ENCODE measurements at places on chromosomes 7 and 10.

DNA sequence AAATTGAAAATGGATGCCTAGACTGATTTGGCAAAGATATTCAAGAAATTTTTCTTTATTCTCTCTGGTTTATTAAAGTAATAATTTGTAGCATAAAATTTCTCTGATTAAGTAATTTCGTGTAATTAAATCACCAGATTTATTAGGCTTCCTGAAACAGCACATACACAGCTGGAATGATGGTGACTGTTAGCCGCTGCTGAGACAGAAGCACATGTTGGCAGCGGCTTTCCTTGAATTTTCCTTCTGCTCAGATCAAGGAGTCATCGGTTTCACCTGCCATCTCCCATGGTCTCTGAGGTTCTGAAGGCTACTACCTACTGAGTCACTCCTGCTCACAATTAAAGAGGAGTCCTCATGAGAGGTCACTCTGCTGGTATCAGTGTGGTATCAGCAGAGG is 101.5 kb downstream of the GFRA1 start:
- DNase-seq, result no peak

DNA sequence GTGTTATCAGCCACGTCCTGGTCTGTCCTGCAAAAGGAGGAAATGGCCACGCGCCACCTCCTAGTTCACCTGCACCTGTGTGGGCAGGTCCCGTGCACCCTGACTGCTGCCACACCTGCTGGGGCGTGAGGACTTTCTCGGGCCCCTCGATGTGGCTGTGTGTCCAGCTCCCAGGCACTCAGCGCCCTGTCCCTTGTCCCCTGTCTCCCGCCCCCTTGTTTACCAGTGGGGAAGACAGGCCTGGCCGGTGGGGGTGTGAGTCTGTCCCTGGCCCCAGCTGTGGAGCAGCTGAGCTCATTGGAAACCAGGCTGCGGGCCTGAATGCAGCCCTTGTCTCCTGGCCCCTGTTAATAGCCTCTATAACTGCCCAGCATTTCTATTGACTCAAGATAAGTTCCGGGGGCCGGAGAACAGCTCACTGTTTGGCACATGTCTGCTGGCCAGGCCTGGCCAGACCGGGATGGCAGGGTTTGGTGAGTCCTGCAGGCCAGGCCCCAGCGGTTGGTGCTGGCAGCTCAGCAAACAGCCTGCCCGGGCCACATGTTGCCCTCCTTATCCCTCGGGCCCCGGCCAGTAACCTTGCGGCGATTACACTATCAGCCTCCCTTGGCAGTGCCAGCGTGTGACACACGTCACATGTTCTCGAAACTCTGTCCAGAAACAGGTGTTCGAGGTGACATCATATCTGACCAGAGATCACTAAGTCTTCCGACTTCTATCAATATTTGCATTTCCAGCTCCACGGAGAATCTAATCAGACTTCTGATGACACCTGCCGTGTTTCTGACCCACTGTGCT is 52.1 kb downstream of the FOXL3 start:
- no peak for DNase-seq

DNA sequence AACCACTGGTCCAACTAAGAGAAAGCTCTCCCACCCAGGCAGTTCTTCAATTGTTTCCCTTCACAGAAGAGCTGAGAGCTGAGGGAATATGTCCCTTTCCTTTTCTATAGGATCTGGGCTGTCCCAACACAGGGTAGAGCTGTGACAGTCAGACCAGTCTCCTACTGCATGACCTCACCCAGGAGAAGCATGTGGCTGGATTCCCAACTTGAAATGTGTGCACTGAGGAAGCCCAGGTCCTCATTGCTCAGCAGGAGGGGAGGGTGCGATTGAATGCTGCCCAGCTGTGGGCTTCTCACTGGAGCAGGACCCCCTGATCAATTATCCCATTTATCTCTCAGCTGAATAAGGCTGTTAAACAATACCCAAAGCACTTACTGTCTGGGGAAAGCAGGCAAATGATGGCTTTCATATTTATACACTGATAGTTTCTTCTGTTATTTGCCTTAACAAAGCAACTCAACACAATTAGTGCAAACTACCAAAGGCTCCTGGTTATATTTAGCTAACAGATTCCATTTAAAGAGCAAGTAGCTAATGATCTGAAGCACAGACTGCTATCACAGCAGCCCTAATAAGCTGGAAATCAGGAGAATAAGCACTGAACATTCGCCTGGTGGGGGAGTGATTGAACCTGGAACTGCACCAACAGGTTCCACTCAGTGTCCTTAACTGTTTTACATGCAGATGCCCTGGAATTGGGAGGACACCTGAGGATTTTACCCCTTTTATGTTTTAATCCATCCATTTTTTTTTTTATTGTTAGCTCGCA is 508.8 kb downstream of the CCSER2 start:
- DNase-seq, result no peak

DNA sequence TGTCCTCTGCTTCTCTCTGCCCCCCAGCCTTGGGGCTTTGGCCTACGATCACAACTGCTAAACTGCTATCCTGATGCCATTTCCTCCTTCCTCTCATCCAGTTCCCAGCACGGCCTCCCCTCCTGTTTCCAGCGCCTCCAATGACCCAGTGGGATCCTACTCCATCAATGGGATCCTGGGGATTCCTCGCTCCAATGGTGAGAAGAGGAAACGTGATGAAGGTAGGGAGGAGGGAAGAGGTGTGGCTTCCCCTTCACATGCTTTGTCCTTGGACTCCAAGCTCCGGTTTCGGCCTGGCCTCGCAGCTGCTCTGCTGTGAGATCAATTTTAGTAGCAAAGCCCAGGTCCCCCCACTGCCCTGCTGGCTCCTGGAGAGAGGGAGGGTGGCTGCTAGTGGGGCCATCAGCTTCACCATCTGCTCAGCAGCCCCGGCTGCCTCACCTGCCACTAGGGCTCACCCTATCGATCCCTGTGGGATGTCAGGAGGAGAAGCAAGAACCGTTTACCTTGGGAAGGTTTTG is 35.8 kb downstream of the PAX2 start:
- no peak for DNase-seq

DNA sequence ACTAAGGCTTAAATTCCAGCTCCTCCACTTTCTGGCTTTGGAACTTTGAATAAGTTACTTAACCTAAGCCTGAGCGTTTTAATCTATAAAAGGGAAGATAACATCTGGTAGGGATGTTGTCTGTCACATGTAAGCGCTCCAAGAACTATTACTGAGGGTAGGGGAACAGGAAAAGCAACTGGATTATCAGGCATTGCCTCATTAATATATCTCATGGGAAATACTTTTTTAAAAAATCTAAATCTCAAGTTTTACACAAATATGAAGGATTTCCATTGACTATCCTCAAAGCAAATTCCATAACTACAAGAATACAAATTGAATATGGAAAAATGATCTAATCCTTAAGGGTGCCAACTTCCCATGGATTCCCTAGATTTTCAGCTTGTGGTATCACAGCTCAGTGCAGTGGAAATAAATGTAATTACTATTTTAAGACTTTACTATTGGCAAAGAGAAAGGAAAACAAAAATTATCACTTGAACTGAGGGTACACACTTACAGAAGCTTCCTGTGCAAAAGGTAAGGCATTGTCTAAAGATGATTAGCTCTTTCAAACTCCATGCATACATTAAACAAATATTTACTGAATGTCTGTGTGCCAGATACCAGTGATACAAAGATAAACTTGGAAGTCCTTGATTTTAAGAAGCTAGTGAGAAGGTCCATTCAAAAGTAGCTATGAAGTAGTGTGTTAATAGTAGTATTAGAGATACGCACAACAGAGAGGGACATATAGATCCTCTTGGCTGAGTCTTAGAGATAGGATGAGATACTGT is 38.4 kb downstream of the NT5C2 start:
- peak; percentile 72 for DNase-seq

DNA sequence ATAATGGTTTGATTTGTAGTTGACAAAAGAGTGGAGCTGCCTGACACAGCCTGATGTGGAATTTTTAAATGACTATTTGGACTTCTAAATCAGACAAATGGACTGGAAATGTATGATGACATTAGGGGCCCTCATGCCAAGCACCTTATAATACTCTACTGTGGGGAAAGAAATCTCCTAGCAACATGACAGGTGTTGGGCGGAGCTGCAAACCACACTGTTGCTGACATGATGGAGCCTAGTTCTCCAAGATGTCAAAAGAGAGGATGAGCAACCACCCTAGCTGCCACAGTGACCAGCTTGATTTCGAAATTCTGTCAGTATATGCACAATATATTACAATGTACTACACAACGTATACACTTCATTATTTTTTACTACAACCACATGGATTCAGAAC is 65.8 kb downstream of the RHOBTB1 start:
- DNase-seq, result no peak

- no peak for DNase-seq
Observed at GRCh38 chr10:56856569-56856968, 495.5 kb upstream of the ZWINT start.

DNA sequence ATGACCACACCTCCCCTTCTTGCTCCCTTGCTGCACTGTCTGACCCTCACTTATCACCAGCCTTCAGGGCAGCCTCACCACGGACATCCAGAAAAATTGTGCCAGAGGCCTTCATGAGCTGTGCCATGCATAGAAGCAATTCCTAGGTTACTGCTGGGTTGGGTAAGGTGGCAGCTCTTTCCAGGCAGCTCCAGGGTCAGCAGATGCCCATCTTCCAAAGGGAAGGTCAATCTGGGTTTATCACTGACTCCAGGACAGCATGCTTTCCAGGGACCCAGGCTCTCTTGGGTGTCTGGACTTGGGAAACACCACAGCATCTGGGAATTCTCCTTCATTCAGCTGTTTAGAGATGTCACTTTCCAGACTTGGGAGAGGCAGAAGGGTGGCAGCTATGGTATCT is 188.9 kb upstream of the CXCL12 start:
- DNase-seq, result no peak
